ENCODE measurements at places on chromosomes 12 and 14. TPM values are rescaled to one million over a fixed set of nuclear protein-coding genes. Genes with fewer than 3 reads are reported as not detected.

SAMD15 gene
- total RNA-seq, result 0.48 TPM

GRCh38 chr12:638953-639557, 24.2 kb downstream of the NINJ2 start:
- DNase-seq, result no peak

GRCh38 chr12:130219929-130220705, 57.9 kb downstream of the FZD10 start:
- no peak for DNase-seq

SYCP3 gene
- not detected for total RNA-seq

- no peak for DNase-seq
These were observed 37.9 kb upstream of the NCOR2 start for GRCh38 chr12:124605150-124605882.

- DNase-seq, result no peak
These were observed 178.1 kb upstream of the NOVA1 start for GRCh38 chr14:26775765-26776563.

KCNH3 gene
- total RNA-seq, result not detected

DNA sequence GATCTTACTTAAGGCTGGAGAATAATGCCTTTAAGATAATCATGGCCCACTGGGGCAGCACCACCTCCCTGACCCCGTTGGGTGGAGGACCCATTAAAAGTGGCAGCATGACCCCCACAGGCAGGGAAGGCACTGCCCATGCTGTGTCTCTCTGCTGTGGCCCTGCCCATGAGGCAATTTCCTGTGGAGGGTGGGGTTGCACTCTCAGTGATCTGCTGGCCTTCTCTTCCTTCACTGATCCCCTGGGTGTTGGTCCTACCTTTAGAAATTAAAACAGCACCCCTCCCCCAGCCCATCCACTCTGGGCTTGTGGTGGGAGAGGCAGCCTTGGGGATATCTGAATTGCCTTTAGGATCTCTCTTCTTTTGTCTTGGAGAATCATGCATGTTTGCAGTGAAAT, 17.3 kb downstream of the KLRK1 start:
- DNase-seq, result no peak

GRCh38 chr12:52097045-52097666, 17.7 kb downstream of the SMIM41 start:
- DNase-seq, result no peak

HSPA2 gene
- 47.0 TPM for total RNA-seq

DNA sequence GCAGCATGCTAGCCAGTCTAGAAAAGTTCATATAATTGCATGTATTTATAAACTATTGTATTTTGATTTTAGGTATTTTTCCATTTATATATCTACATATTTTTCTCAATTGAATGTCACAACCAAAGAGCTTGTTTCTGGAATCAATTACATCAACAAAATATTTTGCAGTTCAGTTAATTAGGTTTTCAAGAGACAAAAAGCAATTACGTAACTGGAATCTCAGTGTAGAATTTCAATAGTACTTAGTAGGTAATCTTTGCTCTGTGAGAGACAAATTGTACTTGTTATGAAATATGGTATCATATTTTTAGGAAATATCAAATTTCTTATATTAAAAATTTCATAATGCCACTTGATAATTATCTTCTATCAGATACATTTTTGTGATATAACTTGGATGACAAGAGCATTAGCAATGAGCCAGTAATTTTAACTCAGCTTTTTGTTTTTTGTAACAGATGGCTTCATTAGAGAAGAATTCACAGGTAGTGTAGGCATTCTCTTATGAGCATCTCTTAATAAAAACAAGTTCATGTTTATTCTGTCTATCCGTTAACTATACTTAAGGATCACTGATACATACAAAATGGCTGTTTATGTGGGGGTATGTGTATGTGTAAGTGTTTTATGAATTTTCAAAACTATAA, 774.7 kb downstream of the C12orf50 start:
- no peak for DNase-seq

OTOGL gene
- total RNA-seq, result 0.04 TPM

- no peak for DNase-seq
These were observed 28.9 kb downstream of the ANO6 start for GRCh38 chr12:45244561-45245343.

PRKAB1 gene
- 21.2 TPM for total RNA-seq

DNA sequence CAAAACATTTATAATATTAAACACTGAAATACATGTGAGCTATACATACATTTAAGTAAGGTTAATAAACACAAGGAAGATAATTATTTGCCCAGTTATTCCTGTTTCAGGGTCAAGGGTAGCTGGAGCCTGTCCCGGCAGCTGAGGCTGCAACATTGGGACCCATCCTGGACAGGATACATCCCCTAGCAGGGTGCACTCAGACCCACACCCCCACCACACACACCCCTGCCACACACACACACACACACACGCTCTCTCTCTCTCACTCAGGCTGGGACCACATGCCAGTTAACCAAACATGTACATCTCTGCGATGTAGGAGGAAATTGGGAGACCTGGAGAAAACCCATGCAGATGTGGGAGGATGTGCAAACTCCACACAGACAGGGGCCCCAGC, 112.6 kb upstream of the TMCC3 start:
- DNase-seq, result no peak

DNA sequence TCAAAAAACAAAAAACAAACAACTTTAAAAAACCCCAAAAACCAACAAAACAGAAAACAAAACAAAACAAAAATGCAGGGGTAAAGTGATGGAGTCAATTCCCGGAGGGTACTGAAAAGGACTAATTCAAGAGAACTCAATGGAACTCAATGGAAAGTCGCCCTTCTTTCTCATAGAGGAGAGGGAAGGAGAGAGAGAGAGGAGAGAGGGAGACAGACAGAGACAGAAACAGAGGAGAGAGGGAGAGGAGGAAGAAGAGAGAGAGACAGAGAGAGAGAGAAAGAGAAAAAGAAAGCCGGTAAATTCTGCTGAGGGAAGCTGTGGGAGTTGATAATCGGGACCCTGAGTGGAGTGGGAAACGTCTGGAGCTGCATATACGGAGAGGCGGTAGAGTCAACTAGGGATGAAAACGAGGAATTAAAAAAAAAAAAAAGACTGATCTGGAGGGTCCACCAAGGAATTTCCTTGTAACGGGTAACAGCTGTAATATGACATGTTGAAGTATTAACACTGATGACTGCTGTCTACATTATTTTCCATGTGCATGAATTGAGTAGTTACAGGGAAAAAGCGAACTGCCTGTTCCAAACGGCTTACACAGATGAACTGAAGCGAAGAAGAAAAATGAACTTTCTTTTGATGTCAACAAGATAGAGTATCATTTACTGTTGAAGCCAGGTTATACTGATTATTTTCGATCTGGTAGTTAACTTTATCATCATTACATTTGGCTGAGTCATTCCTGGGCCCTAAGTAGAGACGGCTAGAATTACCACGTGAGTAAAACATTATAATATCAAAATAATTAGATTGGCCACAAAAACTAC, 934 bp upstream of the ZC2HC1C start:
- DNase-seq, result no peak

DNA sequence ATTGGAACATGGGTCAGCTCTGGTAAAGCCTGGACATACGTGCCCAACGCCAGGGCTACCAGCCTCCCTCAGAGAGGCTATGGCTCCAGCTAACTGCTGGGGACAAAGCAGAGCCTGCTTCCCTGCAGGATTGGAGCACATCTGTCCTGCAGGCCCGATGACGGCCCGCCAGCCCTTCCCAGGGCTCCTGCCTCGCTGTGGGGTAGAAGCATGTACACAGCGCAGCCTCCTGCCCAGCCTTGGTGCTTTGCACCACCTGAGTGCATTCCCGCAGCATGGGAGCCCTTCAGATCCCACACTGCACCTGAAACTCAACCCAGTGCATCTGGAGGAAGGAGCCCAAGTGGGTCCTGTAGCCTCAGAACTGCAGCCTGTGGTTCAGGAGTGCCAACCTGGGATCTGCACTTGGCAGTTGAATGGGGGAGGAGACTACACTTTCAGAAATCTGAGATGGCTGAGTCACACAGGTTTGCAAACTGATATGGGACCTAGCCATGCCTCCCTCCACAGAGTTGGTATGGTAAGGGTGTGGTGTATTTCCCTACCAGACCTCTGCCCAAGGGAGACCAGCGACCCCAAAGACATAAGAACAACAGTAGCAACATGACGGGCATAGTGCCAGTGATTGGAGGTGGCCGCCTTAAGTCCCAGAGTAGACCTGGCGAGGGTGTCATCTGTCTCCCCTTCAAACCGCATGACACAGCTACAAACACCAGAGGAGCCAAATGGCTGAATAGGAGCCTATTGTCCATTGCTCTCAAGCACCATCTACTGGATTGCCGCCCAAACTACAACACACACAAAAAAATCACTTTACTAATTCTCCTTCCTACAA, 273.9 kb upstream of the MIS18BP1 start:
- DNase-seq, result no peak

- no peak for DNase-seq
These were observed 101.2 kb upstream of the LRFN5 start for GRCh38 chr14:41505491-41505890.

- DNase-seq, result no peak
These were observed 525.4 kb downstream of the FUT8 start for GRCh38 chr14:65937960-65938316.

- no peak for DNase-seq
These were observed 1.2 kb downstream of the CDK2AP1 start for GRCh38 chr12:123270214-123271000.

GRCh38 chr14:95046711-95047681, 110.3 kb downstream of the DICER1 start:
- DNase-seq, result no peak

DNA sequence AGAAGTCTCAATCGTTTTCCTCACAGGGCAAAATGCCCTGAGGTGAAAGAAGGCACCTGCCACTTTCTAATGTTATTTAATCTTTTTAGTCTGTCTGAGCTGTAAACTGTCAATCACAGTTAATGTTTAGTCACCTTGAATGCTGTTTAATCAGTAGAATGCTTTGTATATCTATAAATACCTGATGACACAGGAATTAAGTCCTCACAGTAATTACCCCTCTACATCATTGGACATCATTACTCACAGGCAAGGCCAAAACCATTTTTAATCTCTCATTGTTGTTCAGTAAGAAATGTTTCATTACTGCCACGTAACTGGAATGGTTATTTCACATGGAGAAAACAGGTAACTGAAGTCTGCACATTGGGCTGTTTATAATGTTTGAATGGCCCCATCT, 178.8 kb downstream of the EXOC5 start:
- DNase-seq, result no peak

DNA sequence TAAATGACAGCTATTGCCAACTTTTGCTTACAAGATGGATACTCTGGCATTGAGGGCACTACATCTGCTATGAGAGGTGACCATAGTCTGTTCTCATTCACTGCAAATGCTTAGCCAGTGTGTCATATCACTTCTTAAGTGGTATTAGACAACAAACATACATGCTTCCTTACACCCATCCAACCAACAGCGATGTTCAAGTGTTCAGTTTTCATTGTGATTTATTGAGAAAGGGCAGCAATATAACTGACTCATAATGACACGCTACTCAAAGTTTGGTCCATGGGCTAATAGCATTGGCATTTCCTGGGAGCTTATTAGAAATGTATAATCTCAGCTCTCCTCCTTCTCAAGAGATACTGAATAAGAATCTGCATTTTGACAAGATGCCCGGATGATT, 181.7 kb downstream of the NPAS3 start:
- DNase-seq, result no peak

DNA sequence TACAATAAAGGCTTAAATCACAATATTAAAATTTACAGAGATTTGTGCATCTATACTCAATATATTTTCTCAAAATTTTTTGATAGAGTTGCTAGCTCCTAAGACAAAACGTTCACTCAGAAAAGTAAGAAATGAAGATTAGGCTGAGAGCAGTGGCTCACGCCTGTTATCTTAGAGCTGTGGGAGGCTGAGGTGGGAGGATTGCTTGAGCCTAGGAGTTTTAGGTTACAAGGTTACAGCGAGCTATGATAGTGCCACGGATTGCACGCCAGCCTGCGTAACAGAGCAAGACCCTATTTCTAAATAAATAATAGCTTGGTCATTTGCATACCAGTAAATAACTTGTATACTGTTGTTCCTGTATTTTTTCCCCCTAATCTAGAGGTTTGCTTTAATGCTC, 35.0 kb upstream of the CFL2 start:
- no peak for DNase-seq

PCED1B gene
- total RNA-seq, result 2.5 TPM

PTGDR gene
- not detected for total RNA-seq

BHLHE41 gene
- 14.3 TPM for total RNA-seq

DNA sequence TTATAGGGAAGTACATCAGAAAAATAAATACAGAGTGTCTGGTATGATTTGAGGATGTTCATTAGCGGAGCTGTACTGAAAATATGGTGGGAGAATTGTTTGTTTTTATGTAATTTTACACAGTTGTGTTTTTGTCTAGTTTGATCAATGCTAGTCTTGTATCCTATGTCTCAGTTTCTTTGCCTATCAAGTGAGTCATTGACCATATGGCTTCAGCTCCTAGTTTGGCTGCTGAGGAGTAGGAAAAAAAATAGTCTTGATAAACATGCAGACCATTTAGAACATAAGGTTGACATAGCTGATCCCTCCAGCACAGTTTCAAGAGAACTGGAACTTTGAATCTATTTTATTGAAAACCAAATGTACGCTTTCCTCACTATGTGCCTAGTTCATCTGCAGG, 1292.1 kb upstream of the FLRT2 start:
- DNase-seq, result no peak

DNA sequence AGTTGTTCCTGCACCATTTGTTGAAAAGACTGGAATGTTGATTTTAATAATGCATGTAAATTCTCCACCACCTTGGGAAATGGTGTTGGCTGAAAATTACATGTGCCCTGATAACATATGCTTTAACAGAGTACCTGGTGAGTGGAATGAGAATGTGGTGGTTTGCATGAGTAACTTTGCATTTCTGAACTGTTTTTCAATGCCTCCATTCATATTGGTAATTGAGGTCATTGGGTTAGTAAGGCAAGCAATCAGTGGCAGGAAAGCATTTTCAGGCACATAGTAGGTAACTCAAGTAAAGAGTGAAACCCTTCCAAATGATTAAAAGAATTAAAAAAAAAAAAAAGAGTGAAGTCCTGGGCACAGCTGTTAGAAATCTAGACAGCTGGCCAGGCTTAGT, 32.2 kb upstream of the BICD1 start:
- no peak for DNase-seq

DNA sequence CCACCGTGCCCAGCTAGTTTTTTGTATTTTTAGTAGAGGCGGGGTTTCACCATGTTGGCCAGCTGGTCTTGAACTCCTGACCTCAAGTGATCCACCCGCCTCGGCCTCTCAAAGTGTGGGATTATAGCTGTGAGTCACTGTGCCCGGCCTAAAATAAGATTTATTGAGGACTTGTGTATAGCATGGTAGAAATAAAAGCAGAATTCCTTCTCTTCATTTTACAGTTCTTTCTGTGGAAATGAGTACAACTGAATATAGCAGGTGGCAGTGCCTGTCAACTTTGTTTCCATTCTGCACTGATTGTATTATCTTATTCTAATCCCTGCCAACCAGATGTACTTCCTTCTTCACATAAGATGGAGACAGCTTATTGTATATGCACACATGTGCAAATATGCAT, 41.0 kb downstream of the DIP2B start:
- no peak for DNase-seq

GRCh38 chr14:84234281-84234680, 1295.7 kb upstream of the FLRT2 start:
- DNase-seq, result no peak

CLEC14A gene
- 18.5 TPM for total RNA-seq
